ENCODE measurements at places on chromosomes 2 and 18. TPM values are rescaled to one million over a fixed set of nuclear protein-coding genes. Genes with fewer than 3 reads are reported as not detected.

Gene POTEC
- not detected for total RNA-seq

Gene CYRIA
- 0.72 TPM for total RNA-seq

Gene CCDC74B
- total RNA-seq, result 6.4 TPM

Gene COL4A4
- total RNA-seq, result 2.0 TPM

Gene SERPINB8
- 8.2 TPM for total RNA-seq

Gene FBLN7
- 0.53 TPM for total RNA-seq

Gene ASB18
- not detected for total RNA-seq

Gene RAX
- total RNA-seq, result not detected

Gene DES
- 0.27 TPM for total RNA-seq

Gene KCNIP3
- total RNA-seq, result 2.3 TPM

Gene OTX1
- total RNA-seq, result 4.6 TPM

Gene CD8A
- total RNA-seq, result 0.18 TPM

Gene ADD2
- 25.0 TPM for total RNA-seq

Gene RTP5
- total RNA-seq, result not detected

Gene TMEFF2
- 0.34 TPM for total RNA-seq

Gene CFAP221
- total RNA-seq, result 0.14 TPM

Gene ATP6V1B1
- 2.3 TPM for total RNA-seq

Gene NEU2
- total RNA-seq, result not detected

Gene TMEM37
- 2.7 TPM for total RNA-seq

Gene CERKL
- total RNA-seq, result 0.31 TPM

Gene CD8B
- not detected for total RNA-seq

Gene KCNG3
- 0.67 TPM for total RNA-seq

Gene ZBTB7C
- total RNA-seq, result 0.27 TPM

Gene NLRC4
- 0.11 TPM for total RNA-seq

Gene SKOR2
- not detected for total RNA-seq

Gene RNU2-63P
- total RNA-seq, result not detected

Gene CCDC148
- total RNA-seq, result 0.62 TPM

Gene UGT1A5
- total RNA-seq, result 0.09 TPM

Gene TFPI
- 35.2 TPM for total RNA-seq

Gene ATP6V1C2
- total RNA-seq, result 0.29 TPM

Gene HES6
- total RNA-seq, result 14.2 TPM

Gene PKDCC
- total RNA-seq, result 21.7 TPM
